Fibroblast of skin of left quadriceps (primary cell): ENCODE measurements at places on chromosomes 2 and 18.
A peak's percentile ranks its signal among the peaks of the same experiment; 100 is the strongest.

GRCh38 chr2:154710685-154711084, 12.2 kb downstream of the KCNJ3 start:
- no peak for DNase-seq

DNA sequence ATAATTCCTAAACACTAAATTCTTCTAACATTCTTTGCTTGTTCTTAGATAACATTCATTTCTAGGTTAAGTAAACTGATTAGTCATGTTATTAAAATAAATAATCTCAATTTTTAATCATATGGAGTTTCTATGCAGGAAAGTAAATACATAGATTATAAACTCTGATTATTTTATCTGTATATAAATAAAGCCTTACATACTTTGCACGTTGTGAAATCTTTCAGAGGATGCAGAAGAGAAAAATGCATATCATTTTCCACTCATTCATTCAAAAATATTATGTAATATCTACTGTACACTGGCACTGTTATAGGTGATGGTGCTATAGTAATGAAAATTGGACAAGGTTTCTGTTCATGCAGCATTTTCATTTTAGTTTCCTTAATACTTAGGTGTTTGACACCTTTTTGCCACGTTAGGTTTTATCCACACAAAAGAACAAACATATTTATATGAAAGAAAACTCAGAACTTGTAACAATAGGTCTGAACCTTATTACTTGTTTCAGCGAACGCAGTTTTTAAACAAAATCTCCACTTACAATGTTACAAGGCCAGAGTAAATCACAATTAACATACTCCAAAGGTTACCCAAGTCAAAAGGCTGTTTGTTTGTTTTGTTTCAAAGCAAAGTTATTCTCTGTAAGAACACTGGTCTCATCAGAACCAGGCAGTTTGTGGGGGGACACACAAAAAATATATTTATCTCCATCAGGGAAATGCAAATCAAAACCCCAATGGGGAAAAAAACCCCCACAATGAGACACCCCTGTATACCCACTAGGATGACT, 27.4 kb downstream of the ADAM17 start:
- no peak for DNase-seq

GRCh38 chr2:204175552-204176271, 239.1 kb downstream of the ICOS start:
- no peak for DNase-seq

DNA sequence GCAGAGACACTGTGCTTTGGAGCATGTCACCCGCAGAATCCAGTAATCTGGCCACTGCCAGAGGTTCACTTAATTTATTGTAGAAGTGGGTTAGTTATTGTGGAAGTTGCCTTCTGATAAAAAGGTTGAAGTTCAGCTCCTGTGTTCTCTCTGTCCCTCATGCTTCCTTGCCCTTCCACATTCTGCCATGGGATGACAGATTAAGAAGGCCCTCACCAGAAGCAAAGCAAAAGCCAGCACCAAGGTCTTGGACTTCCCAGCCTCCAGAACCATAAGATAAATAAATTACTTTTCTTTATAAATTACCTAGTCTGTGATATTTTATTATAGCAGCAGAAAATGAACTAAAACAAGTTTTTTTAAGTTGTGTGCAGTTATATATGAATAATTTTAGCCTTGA, 145.0 kb upstream of the SH3BP4 start:
- no peak for DNase-seq

DNA sequence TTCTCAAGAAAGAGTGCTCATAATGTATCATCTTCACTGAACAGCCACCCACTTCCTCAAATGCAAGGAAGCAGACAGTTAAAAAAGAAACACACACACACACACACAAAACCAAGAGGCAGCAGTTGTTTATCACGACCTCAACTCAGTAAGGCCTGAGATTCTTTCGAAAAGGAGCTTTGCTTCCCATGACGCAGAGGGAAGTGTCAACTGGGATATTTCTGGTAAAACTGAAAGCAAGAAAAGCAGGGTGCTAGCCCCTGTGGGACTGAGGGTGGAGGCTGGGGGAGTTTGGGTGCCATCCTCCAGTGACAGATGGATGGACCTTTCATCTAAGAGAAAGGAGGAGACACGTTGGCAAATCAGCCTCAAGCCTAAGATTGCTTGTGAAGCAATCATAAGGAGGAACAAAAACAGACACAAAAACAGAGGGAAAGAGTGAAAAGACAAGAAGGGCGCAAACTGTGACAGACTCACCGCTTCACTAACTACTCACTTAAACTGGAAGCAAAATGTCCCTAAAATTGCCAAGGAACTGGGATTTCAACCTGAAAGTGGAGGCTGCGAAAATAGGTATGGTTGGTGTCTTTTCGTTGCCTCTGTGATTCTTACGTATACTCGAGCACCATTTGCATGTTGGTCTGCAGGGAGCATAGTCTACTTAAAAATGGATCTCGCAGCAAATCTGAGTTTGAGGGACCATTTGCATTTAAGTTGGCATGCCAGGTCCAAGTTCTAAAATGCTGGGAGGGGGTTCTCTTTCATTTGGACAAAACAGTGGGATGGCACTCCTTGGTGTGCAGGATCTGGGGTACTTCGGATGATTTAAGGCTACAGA, at the start of gene ARHGAP25:
TSS of gene ARHGAP25 (plus strand) at position 124 of the 838 bp plus-strand sequence. CDS start at position 513, 389 bp downstream.
- no peak for DNase-seq

GRCh38 chr18:24362757-24363156, 34.9 kb downstream of the OSBPL1A start:
- DNase-seq, result no peak

GRCh38 chr18:42351455-42351854, 396.4 kb downstream of the PIK3C3 start:
- DNase-seq, result no peak

- DNase-seq, result no peak
These were observed 3.0 kb downstream of the POU3F3 start for GRCh38 chr2:104856973-104857261.

DNA sequence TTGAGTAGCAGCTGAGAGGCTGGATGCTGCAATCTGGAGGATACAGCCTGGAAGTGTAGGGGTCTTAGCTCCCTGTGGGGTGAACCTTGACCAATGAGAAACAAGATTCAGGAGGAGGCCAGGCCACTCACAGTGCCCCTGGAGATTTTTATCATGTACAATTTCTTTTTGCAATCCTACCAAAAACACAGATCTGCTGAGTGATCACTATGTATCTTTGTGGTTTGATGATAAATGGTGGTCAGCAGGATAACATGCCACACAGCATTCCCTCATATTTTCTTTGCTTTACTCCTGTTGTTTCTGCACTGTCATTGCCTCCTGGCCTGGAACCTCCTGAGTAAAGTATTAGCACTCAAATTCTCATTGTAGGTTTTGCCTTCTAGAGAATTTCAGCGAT, 357.9 kb downstream of the THSD7B start:
- DNase-seq, result peak; percentile 44

GRCh38 chr2:201264472-201265173, 4.3 kb downstream of the CASP8 start:
- no peak for DNase-seq

GRCh38 chr2:53129851-53130250, 637.8 kb upstream of the CHAC2 start:
- DNase-seq, result peak; percentile 53

- no peak for DNase-seq
These were observed 2.5 kb downstream of the TGFA start for GRCh38 chr2:70551167-70551566.

- no peak for DNase-seq
These were observed 23.3 kb downstream of the GRB14 start for GRCh38 chr2:164597983-164598382.

DNA sequence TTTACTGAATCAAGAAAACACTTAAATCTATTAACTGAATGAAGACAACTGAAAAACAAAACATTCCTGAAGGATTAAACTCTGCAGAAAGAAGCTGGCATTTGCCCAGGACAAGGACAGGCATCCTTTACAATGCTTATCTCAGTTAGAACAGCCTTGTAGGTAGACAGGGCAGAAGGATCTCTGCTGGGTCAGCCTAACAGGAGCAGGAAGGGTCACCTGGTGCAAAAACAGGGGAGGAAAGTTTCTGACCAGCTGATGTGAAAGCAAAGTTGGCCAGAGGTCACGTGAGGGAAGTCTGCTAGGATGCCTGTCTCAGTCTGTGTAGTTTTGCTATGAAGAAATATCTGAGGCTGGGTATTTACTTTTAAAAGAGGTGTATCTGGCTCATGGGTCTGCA, 348.6 kb downstream of the ANAPC1 start:
- peak; percentile 32 for DNase-seq

DNA sequence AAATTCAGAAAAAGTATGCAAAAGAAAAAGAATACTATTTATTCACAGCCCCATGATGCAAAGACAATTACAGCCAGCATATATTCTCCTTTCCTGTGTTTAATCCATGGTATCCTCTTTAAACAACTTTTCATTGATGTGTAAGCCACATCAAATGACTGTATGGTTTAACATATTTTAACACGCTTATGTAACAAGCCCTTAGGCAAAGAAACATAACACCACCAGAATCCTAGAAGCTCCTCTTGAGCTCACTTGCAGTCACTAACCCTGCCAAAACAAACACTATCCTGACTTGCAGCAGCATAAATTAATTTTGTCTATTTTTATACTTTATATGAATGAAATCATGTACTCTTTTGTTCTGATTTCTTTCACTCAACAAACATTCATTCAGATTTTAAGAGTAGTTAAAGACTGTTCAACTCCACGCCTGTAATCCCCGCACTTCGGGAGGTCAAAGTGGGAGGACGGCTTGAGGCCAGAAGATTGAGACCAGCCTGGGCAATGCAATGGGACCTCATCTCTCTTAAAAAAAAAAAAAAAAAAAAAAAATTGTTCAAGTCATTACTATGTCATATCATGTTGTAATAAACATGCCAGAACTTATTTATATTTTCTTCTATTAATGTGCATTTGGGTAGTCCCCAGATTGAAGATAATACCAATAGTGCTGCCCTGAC, 226.3 kb downstream of the NBAS start:
- peak; percentile 34 for DNase-seq

DNA sequence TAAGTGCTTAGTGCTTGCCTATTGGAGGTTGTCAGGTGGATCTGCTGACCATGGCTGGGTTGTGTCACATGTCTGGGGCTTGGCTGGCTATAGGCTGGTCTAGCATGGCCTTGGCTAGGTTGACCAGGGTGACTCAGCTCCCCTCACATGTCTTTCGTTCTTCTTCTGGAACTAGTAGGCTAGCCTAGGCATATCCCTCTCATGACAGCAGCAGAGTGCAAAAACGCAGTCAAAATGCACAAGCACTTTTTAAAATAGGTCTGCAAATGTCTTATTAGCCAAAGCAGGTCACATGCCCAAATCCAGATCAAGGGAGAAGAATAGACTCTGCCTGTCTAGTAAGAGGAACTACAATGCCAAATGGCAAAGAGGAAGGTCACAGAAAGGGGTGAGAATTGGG, 179.7 kb upstream of the ACVR2A start:
- DNase-seq, result no peak

DNA sequence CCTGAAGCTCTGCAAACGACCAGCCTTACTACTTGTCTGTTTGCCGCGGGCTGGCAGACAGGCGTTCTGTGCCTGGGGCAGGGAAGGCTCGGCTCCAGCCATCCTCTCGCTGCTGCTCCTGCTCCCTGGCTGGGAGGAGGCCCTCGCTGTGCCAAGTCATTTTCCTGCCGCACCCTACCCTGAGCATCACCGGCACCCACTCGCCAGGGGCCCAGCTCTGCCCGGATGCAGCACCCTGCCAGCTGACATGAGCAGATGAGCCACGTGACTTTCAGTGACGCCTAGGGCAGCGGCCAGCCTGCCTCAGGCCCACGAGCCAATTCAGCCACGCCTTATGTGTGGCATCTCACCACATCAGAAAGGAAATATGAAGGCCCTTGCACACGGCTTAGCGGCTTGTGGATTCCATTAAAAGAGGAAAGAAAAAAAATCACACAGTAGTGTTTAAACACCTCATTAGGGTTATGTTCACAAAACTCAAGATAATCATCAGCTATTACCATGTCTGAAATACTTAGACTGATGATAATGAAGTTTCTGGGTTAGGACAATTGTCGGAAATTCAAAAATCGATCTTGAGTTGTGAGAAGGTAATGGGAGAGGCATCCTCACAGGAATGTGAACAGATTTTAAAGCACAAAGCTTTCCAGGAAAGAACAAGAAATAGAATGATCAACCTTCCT, 250.5 kb downstream of the TWIST2 start:
- DNase-seq, result no peak

DNA sequence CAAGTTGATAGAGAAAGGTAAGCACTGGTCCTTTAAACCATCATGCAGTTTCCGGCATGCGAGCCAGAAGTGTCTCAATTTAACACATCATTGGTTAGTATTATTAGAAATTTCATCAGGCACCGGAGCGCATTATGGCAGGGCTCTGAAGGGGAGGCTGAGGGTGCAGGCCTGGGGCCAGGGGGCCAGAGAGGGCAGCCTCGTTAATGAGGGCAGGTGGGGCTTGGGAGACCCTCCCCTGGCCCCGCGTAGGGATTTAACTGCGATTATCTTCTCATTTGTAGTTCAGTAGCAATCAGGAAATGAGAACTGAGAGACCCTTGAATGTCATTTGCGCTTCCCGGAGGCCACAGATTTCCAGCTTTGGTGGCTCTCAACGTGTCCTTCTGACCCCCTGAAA, 246.4 kb downstream of the KLHL29 start:
- DNase-seq, result no peak

DNA sequence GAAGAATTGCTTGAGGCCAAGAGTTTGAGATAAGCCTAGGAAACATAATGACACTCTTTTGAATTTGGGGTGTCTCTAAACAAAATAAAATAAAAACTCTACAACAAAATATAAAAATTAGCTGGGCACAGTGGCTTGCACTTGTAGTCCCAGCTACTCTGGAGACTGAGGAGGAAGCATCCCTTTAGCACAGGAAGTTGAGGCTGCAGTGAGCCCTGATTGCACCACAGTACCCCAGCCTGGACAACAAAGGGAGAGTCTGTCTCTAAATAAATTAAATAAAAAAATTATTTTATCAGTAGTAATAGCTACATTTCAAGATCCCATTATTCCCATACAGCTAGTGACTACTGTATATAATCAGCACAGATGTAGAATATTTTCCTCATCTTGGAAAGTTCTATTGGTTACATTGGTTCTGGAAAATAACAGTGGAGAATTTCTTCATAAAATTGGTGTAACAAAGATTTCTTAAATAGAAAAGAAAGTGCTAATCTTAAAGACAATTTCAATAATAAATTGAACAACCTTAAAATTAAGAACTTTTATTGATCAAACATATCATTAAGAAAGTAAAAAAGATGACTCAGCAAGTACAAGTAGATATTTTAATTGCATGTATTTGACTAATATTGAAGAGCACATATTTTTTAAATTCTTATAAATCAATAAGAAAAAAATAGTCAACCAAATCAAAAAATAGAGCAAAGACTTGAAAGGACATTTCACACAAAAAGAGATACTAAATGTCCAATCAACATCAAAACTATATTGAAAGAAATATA, 90.4 kb upstream of the KYNU start:
- DNase-seq, result no peak

DNA sequence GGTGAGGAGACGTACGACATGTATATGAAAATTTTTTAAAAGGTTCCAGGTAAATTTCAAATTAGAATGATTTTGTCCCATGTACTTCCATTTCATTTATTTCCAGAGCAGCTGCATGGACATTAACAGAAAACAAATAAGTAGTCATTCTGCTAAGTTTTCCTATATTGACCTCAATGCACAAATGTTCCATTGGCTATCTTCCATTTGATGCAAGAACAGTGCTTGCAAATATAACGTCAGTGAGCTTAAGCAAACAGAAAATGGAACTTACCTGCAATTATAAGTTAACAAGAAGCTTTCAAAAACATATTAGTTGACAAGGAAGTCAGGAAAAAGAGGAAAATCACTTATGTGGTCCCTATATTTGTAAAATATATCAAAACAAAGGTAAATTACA, 16.6 kb downstream of the PAIP2B start:
- DNase-seq, result no peak
